ENCODE measurements at places on chromosomes 1 and 21.

DNA sequence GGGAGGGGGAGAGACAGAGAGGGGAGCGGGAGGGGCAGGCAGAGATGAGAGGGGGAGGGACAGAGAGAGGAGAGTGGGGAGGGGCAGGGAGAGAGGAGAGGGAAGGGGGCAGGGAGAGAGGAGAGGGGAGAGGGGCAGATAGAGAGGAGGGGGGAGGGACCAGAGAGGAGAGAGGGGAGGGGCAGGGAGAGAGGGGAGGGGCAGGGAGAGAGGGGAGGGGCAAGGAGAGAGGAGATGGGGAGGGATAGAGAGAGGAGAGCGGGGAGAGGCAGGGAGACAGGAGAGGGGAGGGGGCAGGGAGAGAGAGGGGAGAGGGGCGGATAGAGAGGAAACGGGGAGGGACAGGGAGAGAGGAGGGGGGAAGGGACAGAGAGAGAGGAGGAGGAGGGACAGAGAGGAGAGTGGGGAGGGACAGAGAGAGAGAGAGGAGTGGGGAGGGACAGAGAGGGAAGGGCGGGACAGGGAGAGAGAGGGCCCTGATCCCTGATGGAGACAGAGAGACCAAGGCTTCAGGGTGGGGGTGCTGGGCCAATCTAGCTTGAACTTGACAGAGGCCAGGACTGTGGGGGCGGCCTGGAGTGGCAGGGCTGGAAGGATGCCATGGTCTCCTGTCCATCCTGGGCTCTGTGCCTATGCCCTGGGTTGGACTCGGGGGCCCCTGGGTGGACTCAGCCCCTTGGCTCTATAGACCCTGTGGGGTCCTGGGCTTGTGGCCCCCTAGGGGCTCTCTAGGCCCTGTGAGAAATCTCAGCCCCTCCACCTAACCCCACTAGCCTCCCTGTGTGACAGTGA is 43.6 kb downstream of the DMRTB1 start:
- DNase-seq = no peak

DNA sequence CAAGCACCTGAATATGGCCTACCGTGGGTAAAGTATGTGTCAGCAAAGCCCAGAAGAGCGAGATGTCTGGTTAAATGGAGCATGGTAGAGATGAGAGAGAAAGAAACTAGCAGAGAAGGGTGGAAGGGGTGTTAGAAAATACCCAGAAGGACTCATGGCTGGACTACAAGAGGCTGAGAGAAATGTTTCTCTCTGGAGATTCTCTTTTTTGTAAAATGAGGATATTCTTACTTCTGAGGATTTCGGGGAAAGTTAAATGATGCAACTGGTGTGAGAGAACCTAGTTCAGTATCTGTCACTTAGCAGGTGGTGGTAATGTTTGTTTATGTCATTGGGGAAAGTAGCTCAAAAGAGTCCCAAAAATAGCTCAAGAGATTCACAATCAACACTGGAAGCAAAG is 7.2 kb upstream of the EPS15 start:
- no peak for DNase-seq

GRCh38 chr1:68904477-68904876 is 407.6 kb upstream of the DEPDC1 start:
- no peak for DNase-seq

- no peak for DNase-seq
Observed at GRCh38 chr1:1397839-1398523, 1.2 kb downstream of the CCNL2 start.

DNA sequence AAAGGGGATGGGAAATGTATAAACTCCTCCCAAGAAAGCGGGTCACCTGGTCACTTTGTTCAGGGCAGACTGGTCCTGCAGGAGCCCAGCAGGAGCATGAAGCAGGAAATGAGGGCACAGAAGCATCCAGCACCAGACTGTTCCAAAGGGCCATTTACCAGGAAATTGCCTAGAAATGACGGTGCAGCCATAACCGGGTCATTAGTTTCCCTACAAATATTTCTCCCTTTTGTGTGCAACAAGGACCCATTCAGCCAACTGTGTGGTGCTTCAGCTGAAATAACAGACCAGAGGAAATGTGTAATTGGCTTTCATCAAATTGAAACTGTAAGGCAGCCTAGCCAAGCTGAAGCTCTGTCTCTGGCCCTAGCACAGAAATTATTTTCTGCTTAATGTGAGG is 7.6 kb upstream of the CTTNBP2NL start:
- no peak for DNase-seq

DNA sequence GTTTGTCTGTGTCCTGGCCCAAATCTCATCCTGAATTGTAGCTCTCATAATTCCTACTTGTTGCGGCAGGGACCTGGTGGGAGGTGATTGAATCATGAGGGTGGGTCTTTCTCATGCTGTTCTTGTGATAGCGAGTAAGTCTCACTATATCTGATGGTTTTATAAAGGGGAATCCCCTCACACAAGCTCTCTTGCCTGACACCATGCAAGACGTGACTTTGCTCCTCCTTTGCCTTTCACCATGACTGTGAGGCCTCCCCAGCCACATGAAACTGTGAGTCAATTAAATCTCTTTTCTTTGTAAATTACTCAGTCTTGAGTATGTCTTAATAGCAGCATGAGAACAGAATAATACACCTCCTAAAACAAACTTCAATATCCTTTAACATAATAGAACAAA is 1065.6 kb downstream of the PLA2G4A start:
- no peak for DNase-seq

GRCh38 chr1:160768295-160768657 is 27.7 kb upstream of the LY9 start:
- no peak for DNase-seq

DNA sequence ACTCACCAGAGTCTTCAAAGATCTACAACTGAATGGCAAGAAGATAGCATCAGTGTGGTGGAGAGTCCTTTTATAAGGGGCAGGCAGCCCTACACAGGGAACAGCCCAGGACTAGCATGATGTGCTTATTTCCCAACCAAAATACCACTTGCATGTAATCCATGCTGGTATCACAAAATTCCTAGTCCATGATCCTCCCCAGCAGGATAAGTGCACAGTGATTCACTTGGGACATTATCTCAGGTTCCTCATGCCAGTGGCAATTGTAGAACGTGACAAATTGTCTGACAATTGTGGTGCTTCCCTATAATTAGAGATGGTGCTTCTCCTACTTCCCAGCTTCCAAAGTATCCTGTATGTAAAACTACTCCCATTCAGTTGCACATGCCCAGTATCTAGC is at the start of gene SPRR2G:
SPRR2G (minus strand) TSS at position 45 of the 400 bp plus-strand sequence. CDS start 780 bp downstream, outside the sequence.
- DNase-seq = no peak

DNA sequence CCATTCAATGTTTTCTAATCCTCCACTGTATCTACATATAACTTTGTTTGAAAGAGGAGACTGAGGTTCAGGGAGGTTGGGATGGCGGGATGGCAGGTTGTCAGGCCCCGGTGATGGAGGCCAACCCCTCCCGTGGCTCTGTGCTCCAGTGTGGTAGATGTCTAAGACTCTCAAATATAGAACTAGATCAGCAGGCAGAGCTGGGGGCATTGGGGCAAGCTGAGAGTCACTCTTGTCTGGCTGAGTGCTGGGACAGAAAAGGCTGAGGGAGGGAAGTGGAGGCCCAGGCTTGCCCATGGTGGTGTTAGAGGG is 1.7 kb downstream of the IL6R start:
- no peak for DNase-seq

- DNase-seq = no peak
Observed at GRCh38 chr1:101203820-101204540, 32.8 kb upstream of the S1PR1 start.

DNA sequence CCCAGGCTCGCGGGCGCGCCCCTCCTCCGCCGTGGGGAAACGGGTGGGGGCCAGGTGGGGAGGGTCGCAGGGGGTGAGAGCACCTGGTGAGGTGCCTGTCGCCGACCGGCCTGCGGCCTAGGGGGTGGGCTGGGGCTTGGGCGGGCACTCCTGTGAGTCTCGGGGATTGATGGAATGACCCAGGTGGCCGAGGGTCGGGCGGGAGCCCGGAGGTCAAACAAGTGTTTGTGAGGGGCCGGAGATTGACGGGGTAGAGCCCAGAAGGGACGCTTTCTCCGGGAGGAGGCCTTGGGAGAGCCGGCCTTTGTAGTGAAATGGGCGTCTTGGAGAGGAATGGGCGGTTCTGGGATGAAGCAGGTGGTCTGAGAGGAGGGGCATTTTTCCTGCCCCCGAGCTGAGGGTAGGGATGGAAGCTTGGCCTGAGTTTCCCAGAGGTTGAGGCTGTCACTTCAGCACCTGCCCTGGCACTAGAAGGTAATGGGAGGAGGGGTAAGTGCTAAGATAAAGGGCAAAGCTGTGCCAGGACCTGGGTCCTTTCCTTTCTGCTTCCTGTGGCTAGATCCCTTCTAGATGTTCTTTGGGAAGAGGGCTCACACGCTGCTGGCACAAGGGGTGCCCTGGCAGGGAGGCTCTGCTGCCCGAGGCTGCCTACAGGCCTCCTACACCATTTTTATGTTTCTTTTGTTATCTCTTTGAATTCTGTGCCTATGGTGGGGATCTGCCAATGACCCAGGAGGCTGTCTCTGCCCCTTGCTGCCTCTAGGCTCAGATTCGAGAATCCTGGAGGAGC is 56.1 kb downstream of the NDUFS5 start:
- no peak for DNase-seq

GRCh38 chr1:19138958-19139581 is 71.0 kb downstream of the UBR4 start:
- no peak for DNase-seq

DNA sequence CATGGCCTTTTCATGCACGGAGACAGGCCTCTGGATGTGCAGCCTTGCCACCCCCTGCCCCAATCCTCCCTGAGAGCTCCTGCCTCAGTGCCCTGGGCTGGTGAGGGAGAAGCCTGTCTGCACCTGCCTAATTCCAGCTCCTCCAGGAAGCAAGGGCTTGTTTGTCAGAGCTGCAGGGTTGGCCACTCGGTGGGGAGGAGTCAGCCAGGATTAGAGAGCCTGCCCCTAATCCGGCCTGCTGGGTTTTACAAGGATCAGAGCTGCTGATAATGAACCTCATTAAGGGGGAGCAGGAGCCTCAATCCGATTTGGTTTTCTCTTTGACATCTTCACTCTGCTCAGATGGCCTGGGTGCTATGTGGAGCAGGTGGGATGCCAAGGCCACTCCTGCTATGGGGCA is 31.9 kb upstream of the LHX4 start:
- no peak for DNase-seq

DNA sequence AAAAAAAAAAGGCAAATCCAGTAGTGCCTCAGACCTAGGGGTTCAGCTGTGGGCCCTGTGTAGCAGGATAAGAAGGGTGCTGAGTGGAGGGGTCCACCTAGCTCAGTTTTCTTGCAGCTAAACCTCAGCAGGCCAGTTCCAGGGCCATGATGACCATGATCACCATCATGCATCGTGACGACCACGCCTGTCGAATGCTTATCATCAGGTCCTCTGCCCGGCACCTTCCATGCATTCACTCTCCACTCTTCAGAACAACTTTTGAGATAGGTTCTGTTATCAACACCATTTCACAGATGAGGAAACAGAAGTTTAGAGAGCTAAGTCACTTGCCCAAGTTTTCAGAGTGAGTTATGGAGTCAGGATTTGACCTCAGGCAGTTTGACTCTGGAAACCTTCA is 54.9 kb downstream of the ACBD3 start:
- DNase-seq = no peak

GRCh38 chr21:43304621-43305335 is 122.2 kb downstream of the SIK1 start:
- no peak for DNase-seq

GRCh38 chr1:234583755-234584419 is 26.1 kb downstream of the IRF2BP2 start:
- no peak for DNase-seq

GRCh38 chr1:76161451-76161850 is 86.9 kb downstream of the ST6GALNAC3 start:
- DNase-seq = no peak

DNA sequence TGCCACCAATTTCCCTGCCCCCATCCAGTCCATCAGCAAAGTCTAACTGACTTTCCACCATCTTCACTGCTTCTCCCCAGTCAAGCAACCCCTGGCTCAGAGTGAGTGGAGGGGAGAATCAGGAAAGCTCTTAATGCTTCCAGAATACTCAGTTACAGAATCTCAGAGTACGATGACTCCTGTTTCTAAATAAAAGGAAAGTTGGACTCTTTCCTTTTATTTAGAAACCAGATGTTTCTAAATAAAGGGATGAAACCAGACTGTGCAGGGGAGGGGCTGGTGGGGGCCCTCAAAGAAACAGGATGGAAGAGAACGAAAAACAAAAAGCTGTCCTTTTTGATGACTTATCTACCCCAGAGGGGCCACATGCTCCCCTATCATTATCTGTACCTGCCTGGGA is 85.2 kb upstream of the PPM1J start:
- no peak for DNase-seq

- DNase-seq = no peak
Observed at GRCh38 chr1:62573675-62574074, 23.6 kb upstream of the ANGPTL3 start.

GRCh38 chr1:33443080-33443704 is 12.3 kb upstream of the PHC2 start:
- no peak for DNase-seq

DNA sequence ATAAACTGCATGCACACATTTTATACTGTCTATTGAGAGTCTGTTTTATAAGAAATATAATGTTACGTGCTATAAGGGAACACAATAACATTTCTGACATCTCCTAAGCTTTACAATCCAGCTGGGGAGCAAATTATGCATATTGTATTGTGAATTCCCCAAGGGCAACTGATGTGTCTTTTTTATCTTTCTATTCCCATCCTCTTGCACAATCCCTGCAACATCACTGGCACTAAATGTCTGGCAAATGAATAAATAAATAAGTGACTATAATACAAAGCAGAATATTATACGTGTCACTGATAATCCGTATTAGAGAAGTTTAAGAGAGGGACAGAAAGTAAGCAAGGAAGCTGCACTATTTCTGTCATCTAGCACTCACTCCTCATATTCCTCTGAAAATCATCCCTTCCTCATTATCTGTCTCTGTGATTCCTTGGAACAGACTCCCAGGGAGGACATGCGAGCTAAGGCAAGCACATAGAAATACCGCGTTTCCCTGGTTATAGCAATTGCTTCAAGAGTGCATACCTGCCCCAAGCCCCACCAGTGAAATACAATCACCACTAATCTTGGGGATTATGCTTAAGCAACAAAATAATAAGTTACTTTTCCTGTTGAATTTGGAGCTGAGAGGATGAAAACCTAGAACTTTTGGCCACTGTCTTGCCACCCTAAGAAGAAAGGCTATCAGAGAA is 205.4 kb downstream of the SMYD3 start:
- no peak for DNase-seq

All from left forelimb (tissue), 1 donor.